Articular chondrocyte of knee joint (primary cell): ENCODE measurements at places on chromosomes 7 and 10. TPM values are rescaled to one million over a fixed set of nuclear protein-coding genes. Genes with fewer than 3 reads are reported as not detected.

The HECTD2 gene
- 23.3 and 33.8 TPM in 2 replicates for total RNA-seq

The RBM20 gene
- under 0.01 and 0.39 TPM in 2 replicates for total RNA-seq

The AKR1C4 gene
- not detected in 2 replicates for total RNA-seq

The ZNF3 gene
- total RNA-seq, result 29.0 and 37.1 TPM in 2 replicates

The ZNF777 gene
- 7.4 and 8.0 TPM in 2 replicates for total RNA-seq

The TEX47 gene
- total RNA-seq, result not detected in 2 replicates

The PRKAR2B gene
- 2.4 and 7.4 TPM in 2 replicates for total RNA-seq

The SEMA3C gene
- total RNA-seq, result 669 and 957 TPM in 2 replicates

The TAS2R5 gene
- 1.9 and 2.6 TPM in 2 replicates for total RNA-seq

The FAM20C gene
- 37.8 and 42.3 TPM in 2 replicates for total RNA-seq

The GJD4 gene
- 0.22 TPM in 1 of 2 replicates, not detected in the other for total RNA-seq

The EFCAB10 gene
- 0.11 TPM in 1 of 2 replicates, not detected in the other for total RNA-seq

The RHBDD2 gene
- total RNA-seq, result 23.3 and 23.5 TPM in 2 replicates

The TUBB8 gene
- total RNA-seq, result not detected in 2 replicates

The MYO1G gene
- total RNA-seq, result under 0.01 TPM in 2 replicates

The SPDYE16 gene
- total RNA-seq, result 0.11 TPM in 1 of 2 replicates, not detected in the other

The PDE6C gene
- not detected in 2 replicates for total RNA-seq

The C10orf53 gene
- not detected in 2 replicates for total RNA-seq

The C10orf67 gene
- not detected in 2 replicates for total RNA-seq

The CDCA7L gene
- 40.6 and 48.6 TPM in 2 replicates for total RNA-seq

The PTF1A gene
- not detected in 2 replicates for total RNA-seq

The GNAT3 gene
- total RNA-seq, result not detected in 2 replicates

The ADIRF gene
- 50.6 and 78.0 TPM in 2 replicates for total RNA-seq

The FAM180A gene
- total RNA-seq, result 53.3 and 53.4 TPM in 2 replicates

The TMEM184A gene
- total RNA-seq, result under 0.01 and 0.26 TPM in 2 replicates

The DENND2A gene
- total RNA-seq, result 0.78 and 0.97 TPM in 2 replicates

The ADAMTS14 gene
- total RNA-seq, result 0.86 and 0.91 TPM in 2 replicates

The ACTL6B gene
- total RNA-seq, result 0.11 TPM in 1 of 2 replicates, not detected in the other

The TBXAS1 gene
- 0.65 and 1.7 TPM in 2 replicates for total RNA-seq

The GHRHR gene
- total RNA-seq, result not detected in 2 replicates

The PPP1R17 gene
- total RNA-seq, result not detected in 2 replicates

The ZNF33A gene
- total RNA-seq, result 28.1 and 29.5 TPM in 2 replicates

The CYP26A1 gene
- total RNA-seq, result not detected in 2 replicates

The GRID1 gene
- not detected in 2 replicates for total RNA-seq

The HOXA2 gene
- 0.76 and 1.6 TPM in 2 replicates for total RNA-seq

The ZNF107 gene
- total RNA-seq, result 3.4 and 4.8 TPM in 2 replicates

The NXPH1 gene
- not detected in 2 replicates for total RNA-seq

The INMT gene
- 0.13 and 0.65 TPM in 2 replicates for total RNA-seq

The APBB1IP gene
- 1.2 and 8.5 TPM in 2 replicates for total RNA-seq

The IKZF5 gene
- 7.8 and 9.0 TPM in 2 replicates for total RNA-seq

The CPED1 gene
- 35.5 and 41.6 TPM in 2 replicates for total RNA-seq

The ITPRID1 gene
- not detected in 2 replicates for total RNA-seq

The RET gene
- total RNA-seq, result 0.32 and 0.65 TPM in 2 replicates

The ABCC2 gene
- total RNA-seq, result 0.97 and 1.6 TPM in 2 replicates

The DKK1 gene
- total RNA-seq, result 17.5 and 90.9 TPM in 2 replicates

The FKBP6 gene
- total RNA-seq, result under 0.01 TPM in 1 of 2 replicates, not detected in the other

The ZNF804B gene
- total RNA-seq, result not detected in 2 replicates

The SP8 gene
- not detected in 2 replicates for total RNA-seq
